ENCODE measurements at places on chromosomes 7 and 10.

- DNase-seq = no peak
Measured at GRCh38 chr10:43336641-43337318, 34.7 kb upstream of the FXYD4 start.

DNA sequence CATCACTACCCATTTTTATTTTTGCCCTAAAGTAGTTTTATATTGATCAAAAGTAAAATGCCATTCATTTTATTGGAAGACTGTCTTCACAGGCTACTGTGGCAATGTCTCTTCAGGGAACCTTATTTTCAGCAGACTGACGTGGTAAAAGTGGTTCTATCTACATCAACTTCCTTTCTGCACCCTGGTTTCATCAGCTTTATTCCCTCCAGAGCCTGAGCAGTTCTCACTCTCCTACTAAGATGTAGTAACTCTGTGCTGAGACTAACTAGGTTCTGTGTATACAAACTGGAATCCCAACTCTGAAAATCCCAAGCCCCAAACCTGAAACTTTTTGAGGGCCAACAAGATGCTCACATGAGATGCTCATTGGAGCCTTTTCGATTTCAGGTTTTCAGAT is 155.3 kb downstream of the SFMBT2 start:
- DNase-seq = no peak

- DNase-seq = no peak
Measured at GRCh38 chr7:22922307-22922706, 91.6 kb downstream of the HYCC1 start.

GRCh38 chr10:5598085-5598690 is 68.2 kb downstream of the ASB13 start:
- no peak for DNase-seq

- no peak for DNase-seq
Measured at GRCh38 chr10:71357792-71358265, 38.8 kb downstream of the SLC29A3 start.

DNA sequence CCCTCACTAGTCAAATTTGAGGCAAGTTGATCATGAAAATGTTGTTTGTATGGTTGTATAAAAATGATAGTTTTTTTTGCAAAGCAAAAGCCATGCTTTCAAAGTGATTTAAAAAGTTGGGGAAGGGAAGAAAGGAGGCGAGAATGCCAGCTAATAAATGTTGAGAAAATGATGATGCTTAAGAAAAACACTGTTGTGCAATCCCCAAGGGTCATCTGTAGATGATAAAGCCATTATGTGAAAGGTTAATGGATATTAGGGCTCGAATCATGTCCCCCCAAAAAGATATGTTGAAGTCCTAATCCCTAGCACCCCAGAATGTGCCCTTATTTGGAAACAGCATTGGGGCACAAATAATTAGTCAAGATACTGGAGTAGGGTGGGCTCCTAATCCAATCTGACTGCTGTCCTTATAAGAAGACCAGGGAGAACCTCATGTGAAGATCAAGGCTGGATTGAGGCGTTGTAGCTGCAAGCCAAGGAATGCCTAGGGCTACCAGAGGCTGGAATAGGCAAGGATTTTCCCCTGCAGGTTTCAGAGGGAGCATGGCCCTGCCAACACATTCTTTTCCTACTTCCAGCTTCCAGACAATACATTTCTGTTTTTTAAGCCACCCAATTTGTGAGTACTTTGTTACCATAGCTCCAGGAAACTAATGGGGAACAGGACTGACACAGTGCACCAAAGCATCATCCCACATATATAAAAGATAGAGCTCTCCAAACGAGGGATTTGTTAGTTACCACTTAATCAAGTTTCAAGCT is 35.4 kb upstream of the MKLN1 start:
- no peak for DNase-seq

GRCh38 chr7:94710256-94710655 is 54.3 kb upstream of the SGCE start:
- DNase-seq = no peak

- no peak for DNase-seq
Measured at GRCh38 chr10:119495021-119495505, 47.5 kb downstream of the RGS10 start.

- DNase-seq = no peak
Measured at GRCh38 chr10:3099291-3100092, 32.1 kb downstream of the PFKP start.

GRCh38 chr10:110511734-110512449 is 14.2 kb downstream of the DUSP5 start:
- DNase-seq = no peak

GRCh38 chr10:119989966-119990365 is 97.4 kb downstream of the SEC23IP start:
- no peak for DNase-seq

DNA sequence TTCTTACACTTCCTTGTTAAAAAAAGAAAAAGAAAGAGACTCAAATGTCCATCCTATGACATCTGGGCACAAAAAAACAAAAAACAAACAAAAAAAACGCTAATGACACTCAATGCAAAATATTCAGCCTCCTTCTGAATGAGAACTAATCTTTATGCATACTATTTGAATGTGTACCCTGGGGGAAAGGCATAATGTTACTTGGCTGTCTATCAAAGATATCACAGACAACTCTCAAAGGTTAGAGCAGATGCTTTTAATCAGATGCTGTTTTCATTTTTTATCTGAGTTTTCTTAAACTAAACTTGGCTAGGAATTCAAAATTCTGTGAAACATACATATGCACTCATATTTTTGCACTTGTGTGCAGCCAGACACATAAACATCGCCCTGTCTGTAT is 745.8 kb downstream of the CNTNAP2 start:
- DNase-seq = no peak

- no peak for DNase-seq
Measured at GRCh38 chr7:37511915-37512314, 63.3 kb upstream of the ELMO1 start.

GRCh38 chr10:69439350-69439739 is 11.9 kb upstream of the TSPAN15 start:
- DNase-seq = no peak

DNA sequence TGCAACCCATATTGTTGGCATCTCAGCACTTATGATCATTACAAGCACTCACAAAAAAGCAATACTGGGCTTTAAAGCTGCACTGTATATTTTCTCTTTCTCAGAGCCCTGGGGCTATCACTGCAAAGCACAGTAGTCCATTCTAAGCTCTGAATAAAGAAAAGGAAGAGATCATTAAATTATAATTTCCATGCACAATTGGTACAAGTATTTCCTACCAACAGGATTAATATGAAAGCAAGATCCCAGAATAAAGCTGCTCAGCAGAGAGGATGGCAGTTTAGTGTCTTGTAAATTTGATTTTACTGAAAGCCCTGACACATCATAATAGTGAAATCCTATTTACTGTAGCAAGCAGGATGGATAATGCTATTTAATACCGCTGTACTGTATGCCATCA is 205.3 kb downstream of the CHCHD3 start:
- no peak for DNase-seq

- no peak for DNase-seq
Measured at GRCh38 chr10:131841131-131841660, 59.6 kb upstream of the PPP2R2D start.

- no peak for DNase-seq
Measured at GRCh38 chr7:43318188-43318770, 205.8 kb downstream of the HECW1 start.

Data from stimulated activated CD8-positive, alpha-beta memory T cell treated with anti-CD3 and anti-CD28 coated beads, Interleukin-12 subunit alpha, Interleukin-12 subunit beta, amount 100 ng/mL, for 4 hours (primary cell).